Forelimb muscle (tissue), 1 donor: ENCODE measurements at places on chromosomes 16 and 17. TPM values are rescaled to one million over a fixed set of nuclear protein-coding genes. Genes with fewer than 3 reads are reported as not detected.

The SLFN14 gene
- 0.24 TPM for polyA plus RNA-seq

The CDRT15 gene
- 1.4 TPM for polyA plus RNA-seq

The FAM171A2 gene
- 105 TPM for polyA plus RNA-seq

The C16orf95 gene
- 2.9 TPM for polyA plus RNA-seq

The ASIC2 gene
- polyA plus RNA-seq: 0.32 TPM

The CDRT4 gene
- polyA plus RNA-seq: 4.1 TPM

The PIMREG gene
- 14.5 TPM for polyA plus RNA-seq

DNA sequence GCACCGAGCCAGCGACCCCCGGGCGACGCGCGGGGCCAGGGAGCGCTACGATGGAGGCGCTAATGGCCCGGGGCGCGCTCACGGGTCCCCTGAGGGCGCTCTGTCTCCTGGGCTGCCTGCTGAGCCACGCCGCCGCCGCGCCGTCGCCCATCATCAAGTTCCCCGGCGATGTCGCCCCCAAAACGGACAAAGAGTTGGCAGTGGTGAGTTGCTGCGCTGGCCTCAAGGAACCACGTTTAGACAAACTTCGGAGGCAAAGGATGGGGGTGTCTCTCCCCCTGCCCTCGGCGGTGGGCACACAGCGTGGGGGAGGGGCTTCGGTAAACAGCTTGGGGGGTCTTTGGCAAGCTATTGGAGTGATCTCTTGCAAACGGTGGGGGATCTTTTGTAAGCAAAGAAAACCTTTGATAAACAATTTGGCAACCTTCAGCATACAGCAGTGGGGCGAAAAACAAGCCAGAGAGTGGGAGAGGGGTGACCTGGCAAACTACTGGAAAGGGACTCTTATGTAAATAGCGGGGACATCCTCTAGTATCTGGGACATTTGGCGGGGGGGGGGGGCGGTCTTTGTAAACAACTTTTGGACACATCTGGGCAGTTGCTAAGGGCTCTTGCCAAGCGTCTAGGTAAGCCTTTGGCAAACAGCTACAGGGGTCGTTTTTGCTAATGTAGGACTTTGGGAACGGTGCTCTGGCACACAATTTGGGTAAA lies 587 bp downstream of the MMP2 start:
- no peak for DNase-seq

- DNase-seq: no peak
These were observed 182.3 kb downstream of the SHISA9 start for GRCh38 chr16:13083681-13084080.

DNA sequence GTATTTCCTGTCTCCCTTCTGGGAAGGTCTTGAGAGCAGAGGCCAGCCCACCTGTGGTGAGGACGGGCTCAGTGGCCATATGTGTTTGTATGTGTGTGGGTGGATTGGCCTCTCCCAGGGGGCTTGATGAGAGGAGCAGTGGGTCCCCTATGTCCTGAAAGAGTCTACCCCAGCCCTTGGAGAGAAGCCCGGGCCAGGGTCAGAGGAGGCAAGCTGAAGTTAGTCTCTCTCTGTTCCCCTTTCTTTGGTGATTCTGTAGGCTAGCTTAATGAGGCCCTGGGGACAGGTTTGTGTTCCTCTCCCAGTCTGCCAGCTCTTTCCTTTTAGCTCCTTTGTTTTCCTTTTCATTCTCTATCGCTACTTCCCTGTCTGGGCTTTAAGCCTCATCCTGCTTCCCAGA lies 23.8 kb upstream of the NFATC3 start:
- DNase-seq: no peak

DNA sequence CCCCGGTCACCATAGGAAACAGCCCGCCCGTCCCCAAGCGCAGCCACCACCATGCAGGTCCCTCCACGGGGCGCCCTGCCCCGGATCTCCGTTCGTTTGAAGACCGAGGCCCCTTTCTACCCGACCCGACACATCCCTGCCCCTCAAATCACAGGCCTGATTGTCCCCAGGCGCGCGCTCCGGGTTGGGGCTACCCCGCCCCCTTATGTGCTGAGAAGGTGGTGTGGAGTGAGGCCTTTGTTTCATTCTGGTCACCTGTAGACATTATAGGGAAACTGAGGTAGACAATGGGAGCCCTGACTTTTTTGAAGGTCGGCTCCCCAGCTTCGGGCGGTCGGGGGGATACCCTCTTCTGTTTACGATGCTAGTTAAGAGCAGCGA lies 763 bp upstream of the ACTG1 start:
- DNase-seq: no peak

DNA sequence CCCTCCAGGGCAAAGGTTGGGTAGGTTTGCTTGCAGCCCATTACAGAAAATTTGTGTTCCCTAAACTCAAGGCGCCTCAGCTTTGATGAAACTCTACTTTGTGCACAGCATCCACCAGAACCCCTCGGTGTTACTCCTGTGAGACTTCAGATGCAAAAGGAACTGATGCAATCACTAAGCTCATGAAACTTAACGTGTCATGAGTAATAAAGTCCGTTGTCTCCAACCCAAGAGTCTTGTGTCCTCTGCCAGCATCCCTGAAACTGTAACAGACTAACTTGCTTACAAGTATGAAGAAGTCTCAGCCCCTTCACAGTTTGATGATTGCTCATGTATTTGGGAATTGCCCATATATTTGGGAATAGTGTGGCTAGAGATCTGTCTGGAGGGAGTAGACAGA lies 74.8 kb upstream of the MARCHF10 start:
- no peak for DNase-seq

GRCh38 chr16:66422366-66422765 lies 4.7 kb upstream of the BEAN1 start:
- no peak for DNase-seq

- no peak for DNase-seq
These were observed 33.8 kb downstream of the CHD9NB start for GRCh38 chr16:53018834-53019416.

DNA sequence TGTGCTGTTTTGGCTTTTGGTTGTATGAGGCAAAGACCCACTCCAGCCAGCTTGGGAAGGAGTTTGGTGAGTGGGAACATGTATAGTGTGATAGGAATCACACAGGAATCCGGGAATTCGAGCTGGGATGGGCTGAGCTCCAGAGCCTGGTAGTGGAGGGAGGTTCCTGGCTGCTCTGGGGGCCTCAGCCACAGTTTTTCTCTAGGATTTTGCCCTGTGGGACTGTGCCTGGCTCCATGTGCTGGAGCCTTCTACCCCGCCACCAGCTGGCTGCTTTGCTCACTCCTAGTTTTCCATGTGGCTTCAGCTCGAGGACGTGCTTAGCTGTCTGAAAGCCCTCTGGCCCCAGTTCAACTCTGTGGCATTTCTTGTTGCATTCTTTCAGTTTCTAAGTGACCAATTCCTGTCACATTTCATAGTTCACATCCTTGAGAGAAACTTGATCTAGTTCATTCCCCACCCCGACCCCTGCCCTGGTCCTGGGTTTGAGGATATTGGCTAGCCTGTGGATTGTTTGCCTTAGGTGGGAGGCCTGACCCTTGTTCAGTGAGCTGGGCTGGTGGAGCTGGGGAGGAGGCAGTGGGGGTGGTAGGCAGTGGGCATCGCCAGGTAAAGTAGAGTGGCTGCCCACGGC lies 5.0 kb downstream of the SEC14L1 start:
- no peak for DNase-seq

GRCh38 chr16:12901204-12901596 lies 198 bp upstream of the SHISA9 start:
- DNase-seq: no peak

DNA sequence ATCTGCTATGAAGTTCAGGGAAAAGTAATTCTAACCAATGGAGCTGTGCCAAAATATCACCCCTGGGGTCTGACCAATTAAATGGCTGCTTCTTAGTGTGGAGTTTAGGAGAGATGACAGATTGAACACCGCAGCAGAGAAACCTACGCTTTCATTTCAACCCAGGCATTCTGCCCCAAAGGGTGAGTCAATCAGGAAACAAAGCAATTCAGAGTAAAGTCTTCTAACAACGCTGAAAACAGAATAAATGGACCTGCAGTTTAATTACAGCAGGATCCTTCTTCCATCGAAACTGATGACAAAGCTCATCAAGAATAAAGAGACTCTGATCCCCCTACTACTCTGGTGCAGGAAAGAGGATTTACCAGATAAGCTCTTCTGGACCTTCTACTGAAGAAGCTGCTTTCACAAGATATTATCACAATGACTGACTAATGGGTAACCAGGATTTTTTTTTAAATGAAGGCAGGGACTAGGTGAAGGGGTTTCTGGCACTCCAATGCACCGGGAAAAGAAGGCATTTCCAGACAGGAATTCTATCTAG lies 16.7 kb downstream of the RFFL start:
- no peak for DNase-seq

DNA sequence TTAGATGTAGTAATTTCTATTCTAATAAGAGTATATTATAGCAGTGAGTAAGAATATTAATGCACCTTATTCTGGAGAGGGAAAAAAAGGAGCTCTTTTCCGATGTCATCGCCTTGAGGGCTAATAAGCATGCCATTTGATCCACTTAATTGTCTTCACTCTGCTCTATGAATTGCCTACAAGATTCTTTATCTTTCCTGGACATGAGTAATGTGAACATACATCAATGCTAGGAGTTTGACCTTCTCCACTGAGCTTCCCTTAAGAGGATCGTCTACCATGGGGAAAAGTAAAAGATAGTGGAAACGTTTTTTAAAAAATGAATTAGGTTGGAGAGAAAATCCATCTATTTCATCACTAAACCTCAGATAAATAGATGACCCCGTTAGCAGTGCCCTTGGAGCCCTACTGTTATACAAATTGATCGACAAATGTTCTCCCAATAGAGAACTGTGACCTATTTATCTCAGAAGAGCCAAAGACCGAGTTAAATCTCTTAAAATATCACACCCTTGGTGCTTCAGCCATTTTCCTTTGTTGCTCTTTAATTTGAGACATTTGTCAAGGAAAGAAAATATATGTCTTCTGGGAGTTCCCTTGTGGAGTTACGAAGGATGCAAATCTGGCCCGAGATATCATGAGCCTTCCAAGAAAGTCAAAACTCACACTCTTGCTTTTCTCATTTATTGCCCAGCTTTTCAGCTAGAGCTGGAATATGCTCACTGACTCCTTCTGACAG lies 898.5 kb downstream of the KCNJ2 start:
- DNase-seq: no peak
